ENCODE measurements at places on chromosomes 3 and 15.

GRCh38 chr3:85005946-85006345, 47.2 kb downstream of the CADM2 start:
- DNase-seq: no peak

GRCh38 chr3:158774965-158775364, 26.9 kb upstream of the MFSD1 start:
- DNase-seq: no peak

GRCh38 chr3:51929420-51930003, 12.2 kb downstream of the RRP9 start:
- no peak for DNase-seq

- peak; percentile 52 for DNase-seq
Observed at GRCh38 chr3:149751551-149751950, 738 bp downstream of the COMMD2 start.

DNA sequence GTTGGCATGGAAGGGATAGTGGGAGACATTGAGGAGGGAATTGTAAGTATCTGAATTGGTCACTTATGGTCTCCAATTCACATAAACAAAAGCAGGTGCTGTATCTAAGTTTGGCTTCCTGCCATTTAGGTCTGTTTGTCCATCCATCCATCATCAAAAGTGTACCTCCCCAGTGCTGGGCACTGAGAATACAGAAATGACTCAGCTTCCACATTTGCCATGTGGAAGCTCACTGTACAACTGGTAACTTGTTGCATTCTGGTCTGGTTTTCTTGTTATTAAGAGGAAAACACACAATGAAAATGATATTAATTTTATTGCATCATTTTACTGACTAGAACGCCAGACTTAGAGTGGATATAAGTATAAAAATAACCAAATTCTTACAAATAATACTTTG, 30.9 kb upstream of the MUC13 start:
- peak; percentile 85 for DNase-seq

GRCh38 chr3:23832523-23832922, 26.8 kb downstream of the UBE2E1 start:
- no peak for DNase-seq

- peak; percentile 77 for DNase-seq
Observed at GRCh38 chr15:62391641-62392262, 226.7 kb upstream of the C2CD4B start.

- DNase-seq: no peak
Observed at GRCh38 chr3:66504850-66505641, 4.2 kb upstream of the LRIG1 start.

- DNase-seq: no peak
Observed at GRCh38 chr15:38021259-38021658, 86.8 kb downstream of the TMCO5A start.

GRCh38 chr15:61115241-61115640, 113.9 kb downstream of the RORA start:
- DNase-seq: no peak

DNA sequence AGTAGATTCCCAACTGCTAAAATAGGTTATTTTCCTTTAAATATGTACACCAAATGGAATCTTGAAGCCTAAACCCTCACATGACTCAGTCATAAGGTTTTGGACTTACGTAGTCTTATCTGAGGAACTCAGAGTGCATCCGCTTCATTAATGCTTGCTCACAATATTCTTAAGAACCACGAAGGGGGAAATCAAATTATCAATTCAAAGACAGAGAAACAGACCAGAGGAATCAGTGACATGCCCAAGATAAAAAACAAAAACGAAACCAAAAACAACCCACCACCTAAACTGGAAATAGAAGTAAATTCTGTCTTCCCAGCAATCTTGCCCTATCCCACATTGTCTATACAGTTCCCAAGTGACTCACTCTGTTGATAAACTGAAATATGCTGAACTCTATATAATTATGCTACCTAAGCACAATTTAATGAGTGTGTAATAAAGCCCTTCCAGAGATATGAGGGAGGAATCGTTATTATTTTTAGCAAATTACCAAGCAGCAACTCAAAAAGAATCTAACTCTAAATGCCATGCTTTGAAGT, 135.4 kb upstream of the CBLB start:
- no peak for DNase-seq

DNA sequence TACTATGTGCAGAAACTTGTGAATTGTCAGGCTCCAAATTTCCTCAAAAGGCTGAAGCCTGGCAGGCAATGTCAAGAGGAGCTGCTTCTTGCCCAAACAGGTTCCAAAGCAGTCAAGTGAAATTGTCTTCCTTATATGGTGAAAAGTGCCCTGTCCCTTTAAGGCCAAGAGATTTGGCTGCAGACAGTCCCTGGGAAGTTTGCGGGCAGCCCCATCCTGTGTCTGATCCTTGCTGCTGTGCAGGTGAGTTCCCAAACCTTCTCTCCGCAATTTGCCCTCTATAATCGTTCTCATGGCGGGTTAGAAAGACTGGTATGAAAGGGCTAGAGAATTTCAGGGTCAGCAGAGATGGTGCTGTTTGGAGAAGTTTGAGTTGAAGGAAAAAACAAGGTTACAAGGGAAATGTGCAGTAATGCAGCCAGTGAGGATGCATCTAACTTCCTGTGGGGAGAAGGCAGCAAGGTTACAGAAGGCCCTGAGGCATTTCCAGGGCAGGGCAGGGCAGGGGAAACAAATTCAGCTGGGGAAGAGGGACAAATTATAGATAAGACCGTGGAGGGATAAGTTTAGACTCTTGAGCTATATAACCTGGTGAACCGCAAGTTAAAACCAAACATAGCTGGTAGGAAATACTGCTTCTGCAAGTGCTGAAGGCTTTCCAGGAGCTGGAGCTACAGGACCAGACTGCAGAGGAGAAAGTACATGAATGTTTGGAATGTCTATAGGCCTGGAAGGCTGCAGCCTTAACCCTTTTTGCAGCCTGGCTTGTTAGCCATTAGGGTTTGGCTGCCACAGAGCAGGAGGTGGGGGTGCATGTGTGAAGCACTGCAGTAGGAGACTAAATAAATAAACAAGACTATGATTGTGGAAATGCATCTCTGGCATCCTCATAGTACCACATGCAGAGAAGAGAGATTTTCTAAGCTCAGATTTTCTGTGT, 256.2 kb upstream of the IL12A start:
- no peak for DNase-seq

DNA sequence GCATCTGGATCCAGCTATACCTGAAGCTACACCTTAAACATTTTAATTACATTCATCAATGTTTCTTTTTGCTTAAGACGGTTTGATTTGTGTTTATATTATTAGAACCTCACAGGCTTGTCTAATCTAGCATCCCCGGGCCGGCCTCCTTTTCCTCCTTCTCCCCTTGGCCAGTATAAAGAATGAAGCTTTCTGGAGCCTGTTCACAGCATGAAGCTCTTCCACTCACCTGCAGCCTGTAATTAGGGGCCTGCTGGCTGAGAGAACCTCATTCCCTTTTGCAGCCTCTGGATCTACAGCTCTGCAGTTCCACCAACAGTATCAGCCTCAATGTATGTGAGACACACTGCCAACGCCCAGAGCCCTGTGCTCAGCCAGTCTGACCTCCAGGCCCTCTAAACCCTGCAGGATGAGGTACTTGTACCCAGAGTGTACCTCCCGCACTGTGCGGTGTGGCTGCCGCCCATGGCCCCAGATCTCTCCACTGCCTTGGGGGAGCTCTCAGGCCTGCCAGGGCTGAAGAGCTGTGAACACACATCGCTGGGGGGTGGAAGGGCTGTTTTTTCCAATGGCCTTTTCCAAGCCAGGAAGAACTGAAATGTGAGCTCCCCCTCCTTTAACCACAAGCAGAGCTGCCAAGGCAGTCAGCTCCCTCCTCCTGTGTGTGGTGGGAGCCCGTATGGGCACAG, 114.7 kb upstream of the ALDH1A3 start:
- DNase-seq: peak; percentile 62

DNA sequence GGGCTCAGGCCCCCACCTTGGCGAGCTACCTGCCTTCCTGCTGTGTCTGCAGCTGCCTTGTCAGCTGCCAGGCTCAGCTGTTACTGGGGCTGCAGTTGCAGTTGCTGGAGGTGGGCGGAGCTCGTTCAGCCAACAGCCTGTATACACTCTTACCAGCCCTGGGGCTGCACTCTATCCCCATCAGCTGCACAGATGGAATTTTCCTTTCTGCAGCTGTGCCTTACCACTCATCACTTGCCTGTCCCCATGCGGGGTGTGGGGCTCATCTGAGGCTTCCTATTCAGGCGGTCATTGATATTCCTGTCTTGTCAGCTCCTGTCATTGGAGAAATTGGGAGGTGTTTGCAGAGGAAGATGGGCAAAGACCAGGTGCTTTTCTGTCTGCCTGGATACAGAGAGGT, 9.1 kb upstream of the SYN2 start:
- DNase-seq: peak; percentile 40

GRCh38 chr3:143384076-143384475, 264.5 kb downstream of the CHST2 start:
- DNase-seq: no peak

DNA sequence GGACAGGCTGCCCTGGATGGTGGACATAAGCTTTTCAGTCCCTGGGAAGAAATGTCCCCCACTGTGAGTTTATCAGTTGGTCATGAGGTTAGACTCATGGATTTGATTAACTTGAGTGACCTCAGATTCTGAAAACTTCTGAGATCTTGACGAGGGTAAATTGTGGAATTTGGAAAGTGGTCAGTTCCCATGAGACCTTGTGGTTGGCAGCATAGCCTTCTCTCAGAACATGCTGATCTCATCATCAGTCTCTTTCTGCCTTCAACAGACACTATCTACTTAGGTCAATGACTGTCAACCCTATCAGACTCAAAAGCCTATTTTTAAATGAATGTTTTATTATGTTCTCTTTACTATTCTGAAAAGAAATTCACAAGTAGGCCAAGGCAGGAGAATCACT, 45.6 kb upstream of the NDUFB4 start:
- DNase-seq: no peak

DNA sequence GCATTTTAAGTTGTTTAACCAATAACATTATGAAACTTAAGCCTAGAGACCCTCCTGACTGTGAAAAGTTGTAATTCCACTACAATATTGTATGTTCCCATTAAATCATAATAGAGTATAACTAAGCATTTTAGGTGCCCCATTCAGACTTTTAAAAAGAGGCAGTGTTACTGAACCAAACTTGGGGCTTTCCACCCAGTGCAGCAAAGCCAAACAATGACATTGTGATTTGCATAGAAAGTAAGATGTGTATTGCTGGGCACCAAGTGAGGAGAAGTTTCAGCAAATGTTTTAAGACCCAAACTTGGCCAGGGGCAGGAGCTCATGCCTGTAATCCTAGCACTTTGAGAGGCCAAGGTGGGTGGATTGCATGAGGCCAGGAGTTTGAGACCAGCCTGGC, 706.2 kb downstream of the GRM7 start:
- no peak for DNase-seq

GRCh38 chr3:178308771-178309170, 227.5 kb upstream of the KCNMB2 start:
- DNase-seq: no peak

- DNase-seq: no peak
Observed at GRCh38 chr3:37068031-37068430, 74.7 kb downstream of the MLH1 start.

DNA sequence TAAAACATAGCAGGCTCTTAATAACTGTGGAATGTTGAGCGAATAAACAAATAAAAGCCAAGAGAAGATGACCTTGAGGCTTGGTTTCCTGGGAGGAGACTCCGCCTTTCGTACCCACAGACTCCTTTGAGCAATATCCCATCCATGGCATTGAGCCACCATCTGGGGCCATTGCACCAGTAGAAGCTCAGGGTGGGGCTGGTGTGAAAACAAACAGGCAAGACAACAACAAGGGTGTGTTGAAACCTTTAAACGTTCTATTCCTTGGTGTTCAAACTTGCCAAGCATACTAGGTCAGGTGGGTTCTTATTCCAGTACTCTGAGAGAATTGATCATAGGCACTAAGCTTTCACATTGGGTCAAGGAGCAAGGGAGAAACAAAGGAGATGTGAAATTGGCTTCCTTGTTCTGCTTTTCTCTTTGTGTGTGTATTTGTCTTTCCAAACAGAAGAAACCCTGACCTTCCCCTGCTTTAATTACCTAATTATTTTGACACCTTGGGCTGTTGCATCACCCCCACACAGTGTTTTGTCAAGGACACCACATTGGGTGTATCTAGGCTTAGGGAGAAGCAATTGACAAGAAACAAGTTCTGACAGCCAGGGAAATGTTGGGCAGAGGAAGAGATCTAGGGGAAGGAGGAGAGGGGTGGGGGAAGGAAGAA, 105.1 kb upstream of the BCL6 start:
- DNase-seq: no peak

GRCh38 chr3:98172621-98173020, 6.1 kb downstream of the OR5H15 start:
- peak; percentile 19 for DNase-seq

DNA sequence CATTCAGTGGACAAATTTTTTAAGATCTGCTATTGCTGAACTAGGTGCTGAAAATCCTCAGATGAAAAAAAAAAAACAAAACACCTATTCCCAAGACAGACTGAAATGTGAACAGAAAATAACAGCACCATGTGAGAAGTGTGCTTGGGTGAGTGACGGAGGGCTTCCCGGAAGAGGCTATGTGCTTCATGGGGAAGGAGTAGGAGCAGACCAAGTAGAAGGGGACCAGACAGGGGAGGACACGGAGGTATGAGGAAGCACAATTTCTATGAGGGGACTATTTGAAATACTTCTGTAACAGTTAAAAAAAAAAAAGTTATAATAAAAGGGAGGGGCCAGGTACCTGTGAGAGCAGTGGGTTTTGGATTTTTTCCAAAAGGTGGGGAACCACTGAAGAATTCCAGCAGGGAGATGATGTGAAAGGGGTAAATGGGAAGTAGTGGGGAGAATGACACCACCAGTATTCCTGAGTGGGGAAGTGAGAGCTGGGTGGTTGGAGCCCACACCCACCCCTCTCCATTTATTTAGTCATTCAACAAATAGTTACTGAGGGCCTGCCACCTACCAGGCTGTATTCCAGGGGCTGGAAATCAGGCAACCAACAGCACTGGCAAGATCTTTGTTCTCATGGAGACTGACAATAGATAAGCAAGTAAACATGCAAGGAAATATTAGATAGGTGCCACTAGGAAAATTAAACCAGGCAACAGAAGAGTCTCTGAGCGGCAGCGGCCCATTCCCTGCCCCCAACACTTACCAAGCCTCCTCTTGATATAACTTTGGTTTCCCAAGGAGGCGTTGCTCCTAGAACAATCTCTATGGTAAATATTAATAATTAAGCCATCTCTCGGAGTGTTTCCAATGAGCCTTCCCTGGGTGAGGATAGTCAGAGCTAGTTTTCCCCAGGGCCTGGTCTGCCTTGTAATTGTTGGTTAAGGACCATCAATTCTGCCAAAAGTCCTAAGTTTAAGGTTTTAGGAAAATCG, 3.8 kb upstream of the USP3 start:
- no peak for DNase-seq

GRCh38 chr3:55893045-55893664, 406.0 kb upstream of the WNT5A start:
- no peak for DNase-seq
